Ecto neural progenitor cell (in vitro differentiated cells): ENCODE measurements at places on chromosomes 6 and 20.

DNA sequence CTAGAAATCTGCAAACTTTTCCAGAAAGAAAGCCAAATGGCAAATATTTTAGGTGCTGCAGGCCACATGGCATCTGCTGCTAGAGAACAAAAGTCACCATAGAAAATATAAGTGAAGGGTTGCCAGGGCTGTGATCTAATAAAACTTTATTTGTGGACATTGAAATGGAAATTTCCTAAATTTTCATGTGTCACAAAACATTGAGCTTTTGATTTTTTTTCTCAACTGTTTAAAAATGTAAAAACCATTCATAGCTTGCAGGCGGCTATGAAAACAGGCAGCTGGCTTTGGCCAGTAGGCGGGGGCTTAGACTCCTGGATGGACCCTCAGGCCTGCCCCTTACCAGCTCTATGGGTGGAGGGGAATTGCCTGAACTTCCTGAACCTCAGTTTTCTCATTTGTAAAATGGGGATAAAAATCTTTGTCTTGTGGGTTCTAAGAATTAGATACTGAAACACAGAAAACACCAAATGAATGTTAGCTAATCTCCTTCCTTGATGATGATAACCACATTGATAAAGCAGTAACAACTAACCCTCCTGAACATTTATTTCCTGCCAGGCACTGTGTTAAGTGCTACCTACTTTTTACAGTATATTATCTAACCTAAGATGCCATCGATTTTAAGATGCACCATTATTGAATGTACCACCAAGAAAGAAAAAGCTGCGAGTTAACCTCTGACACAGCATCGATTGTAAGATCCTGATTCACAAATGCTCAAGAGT, 85.5 kb downstream of the SLC22A23 start:
- no peak for DNase-seq

DNA sequence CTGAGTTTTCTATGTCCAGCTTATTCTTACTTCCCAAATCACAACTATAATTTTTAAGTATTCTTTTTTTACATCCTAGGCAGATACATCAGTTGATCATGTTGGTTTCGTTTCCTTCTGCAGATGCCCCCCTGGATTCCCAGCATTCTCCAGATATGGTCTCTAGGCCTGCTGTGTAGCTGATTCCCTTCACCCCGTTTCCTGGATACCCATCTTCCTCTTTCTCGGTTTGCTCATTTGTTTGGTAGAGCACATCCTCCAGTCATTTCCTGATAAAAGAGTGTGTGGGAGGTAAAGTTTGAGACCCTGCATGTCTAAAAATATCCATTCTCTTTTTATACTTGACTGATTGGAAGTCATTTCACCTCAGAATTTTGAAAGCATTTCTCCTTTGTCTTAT, 66.4 kb downstream of the ANKS1A start:
- DNase-seq, result no peak

DNA sequence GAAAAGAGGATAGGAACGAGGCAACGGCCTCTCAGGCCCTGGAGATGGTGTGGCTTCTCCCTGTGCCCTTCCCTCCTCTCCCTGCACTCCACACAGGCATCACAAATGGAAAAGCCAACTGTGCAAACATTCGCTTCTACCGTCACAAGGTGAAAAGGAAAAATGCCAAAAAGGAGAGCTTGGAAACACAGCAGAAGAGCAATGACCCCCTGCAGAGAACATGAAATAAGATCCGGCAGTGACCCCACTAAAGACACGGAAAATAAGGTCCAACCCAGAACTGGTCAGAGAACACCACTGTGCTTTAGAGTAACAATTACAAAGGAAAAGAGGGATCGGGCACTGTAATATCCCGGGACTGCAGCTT, 63.0 kb downstream of the SLC22A23 start:
- no peak for DNase-seq

DNA sequence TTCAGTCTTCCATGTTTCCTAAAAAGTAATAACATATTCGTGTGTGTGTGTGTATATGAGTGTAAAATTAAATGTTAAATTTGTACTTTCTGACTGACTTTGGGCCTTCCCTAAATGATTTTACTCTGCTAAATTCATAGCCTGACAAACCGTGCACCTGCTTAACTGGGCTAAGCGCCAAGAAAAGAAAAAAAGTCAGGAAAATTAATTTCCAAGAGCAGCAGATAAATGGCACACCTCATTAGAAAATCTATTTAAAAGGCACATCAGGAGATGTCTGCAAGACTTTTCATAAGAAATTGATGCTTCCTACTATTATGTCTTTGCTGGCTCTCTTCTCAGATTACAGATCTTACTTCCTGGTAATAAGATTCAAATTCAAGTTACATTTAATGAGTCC, 72.4 kb downstream of the TRDN start:
- DNase-seq, result no peak

DNA sequence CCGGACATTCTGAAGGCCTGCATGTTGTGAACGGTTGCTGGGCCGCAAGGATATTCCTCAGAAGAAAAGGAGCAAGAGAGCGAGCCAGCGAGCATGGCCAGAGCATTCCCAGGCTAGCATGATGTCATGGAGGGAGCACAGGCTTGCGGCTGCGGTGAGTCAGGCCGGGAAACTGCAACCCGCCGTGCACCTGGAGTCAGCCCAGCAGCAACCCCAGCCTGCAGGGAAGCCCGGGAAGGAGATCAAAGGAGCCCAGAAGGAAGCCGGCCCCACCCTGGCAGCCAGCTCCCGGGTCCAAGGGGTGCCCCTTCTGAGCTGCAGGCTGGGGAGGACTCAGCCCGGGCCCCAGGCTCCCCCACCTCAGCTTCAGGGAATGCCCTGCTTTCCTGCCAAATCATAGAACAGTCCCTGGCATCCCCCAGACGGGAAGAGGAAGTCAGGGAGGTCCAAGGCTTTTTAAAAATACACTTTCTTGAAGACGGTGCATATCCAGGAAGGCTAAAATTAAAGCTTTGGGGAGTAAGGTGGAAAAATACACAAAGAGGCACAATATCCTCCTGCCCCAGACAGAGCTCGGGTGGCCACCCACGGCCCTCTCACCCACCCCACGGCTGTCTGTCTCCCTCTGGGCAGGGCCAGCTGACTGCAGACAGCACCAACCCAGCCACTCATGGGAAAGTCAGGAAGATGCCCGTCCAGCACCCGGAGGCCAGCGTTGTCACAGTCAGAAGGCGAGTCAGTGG, 53.7 kb downstream of the BMP7 start:
- no peak for DNase-seq

DNA sequence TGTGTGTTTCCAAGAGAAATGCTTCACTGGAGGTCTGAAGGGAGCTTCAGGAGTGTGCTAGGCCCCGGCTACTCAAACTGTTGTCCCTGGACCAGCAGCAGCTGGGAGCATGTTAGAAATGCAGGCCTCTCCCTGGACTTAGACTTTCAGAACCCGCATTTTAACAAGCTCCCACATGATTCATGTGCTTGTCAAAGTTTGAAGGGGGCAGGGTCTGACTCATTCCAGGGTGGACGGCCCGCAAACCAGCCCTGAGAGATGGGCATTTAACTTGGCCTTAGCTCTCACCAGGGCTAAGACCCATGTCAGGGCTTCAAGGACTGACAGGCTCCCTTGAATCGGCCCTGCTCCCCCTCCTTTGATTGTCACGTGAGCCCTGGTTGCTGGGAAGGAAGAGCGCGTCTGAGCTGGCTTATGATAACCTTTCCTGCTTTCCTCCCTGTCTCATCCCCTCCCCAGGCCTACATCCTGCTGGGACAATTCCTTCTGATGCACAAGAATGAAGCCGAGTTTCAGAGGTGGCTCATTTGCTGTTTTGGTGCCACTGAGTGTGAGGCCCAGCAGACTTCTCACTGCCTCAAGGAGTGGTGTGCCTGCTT, 35.5 kb downstream of the BANF2 start:
- DNase-seq, result no peak

- DNase-seq, result no peak
These were observed 150.8 kb downstream of the OR2B2 start for GRCh38 chr6:27761391-27761790.

GRCh38 chr20:44390280-44390679, 34.8 kb downstream of the HNF4A start:
- peak; percentile 68 for DNase-seq

DNA sequence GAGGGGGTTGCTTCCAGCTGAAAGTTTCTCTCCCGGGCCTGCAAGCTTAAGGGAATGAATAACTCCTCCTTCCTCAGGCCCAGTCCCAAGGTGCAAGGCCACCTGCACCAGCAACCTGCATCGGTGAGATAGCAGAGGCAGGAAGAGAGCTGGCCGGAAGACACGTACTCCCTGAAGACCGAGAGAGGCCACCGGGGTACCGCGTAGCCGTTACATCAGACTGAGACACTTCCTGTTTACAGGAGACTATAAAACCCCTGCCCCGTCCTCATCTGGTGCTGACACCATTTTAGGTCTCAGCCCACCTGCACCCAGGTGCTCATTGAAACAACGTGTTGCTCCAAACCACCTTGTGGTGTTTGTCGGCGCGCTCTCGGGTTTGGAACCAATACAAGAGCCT, 60.5 kb upstream of the PRND start:
- DNase-seq, result no peak

DNA sequence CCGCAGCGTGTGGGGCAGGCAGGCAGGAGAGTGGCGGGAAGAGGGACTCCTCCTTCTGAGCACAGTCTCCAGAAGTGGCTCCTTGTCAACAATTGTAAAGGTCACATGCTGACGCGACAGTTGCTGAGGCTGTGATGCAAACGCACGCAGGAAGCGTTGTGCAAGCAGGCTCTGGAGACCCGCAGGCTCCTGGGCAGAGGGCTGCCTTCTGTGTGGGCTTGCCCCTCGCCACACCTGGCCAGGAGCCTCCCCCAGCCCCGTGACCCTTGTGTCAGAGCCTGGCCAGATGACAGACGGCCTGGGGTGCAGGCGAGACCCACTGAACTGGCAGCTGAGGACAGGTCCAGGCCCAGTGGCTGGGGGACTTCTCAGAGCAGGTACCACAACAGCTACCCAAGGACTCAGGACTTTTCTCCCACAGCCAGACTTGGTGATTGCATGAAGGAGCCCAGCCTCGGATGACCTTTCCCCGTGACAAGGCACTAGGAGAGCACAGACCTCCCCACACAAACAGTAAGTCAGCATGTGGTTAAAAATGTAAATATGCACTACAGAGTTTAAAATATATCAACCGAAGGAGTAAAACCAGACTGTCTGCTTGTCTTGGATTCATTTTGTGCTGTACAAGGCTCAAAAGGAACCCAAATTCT, 222.1 kb upstream of the RREB1 start:
- no peak for DNase-seq

DNA sequence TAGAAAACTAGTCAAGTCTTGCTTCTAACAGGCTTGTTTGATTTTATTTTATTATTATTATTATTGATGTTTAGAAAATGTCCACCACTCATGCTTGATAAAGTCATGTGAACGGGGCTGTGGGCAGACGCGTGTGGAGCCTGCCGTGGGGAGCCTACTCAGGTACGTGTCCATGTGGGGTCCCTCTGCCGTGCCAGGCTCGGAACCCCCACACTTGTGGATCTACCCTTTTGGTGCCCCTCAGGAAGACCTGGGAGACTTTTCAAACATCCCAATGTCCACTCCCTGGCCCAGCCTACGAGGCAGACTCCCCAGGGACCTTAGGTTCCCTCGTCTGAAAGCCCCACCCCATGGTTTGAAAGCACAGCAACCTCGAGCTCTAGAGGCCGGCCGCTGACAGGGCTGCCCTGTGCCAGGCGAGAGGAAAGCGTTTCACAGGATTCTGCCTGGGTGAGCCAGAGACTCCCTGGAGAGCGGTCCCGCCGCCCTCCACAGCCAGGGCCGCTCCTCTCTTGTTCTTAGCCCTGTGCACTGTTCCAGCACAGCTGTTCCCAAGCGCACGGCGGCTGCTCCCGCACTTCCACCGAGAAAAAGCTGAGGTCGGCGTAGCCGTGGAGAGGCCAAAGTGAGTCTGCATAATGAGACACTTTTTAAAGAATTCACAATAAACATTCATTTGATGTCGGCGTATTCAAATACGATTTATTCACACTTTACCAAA, 249.7 kb downstream of the TTLL2 start:
- DNase-seq, result no peak

DNA sequence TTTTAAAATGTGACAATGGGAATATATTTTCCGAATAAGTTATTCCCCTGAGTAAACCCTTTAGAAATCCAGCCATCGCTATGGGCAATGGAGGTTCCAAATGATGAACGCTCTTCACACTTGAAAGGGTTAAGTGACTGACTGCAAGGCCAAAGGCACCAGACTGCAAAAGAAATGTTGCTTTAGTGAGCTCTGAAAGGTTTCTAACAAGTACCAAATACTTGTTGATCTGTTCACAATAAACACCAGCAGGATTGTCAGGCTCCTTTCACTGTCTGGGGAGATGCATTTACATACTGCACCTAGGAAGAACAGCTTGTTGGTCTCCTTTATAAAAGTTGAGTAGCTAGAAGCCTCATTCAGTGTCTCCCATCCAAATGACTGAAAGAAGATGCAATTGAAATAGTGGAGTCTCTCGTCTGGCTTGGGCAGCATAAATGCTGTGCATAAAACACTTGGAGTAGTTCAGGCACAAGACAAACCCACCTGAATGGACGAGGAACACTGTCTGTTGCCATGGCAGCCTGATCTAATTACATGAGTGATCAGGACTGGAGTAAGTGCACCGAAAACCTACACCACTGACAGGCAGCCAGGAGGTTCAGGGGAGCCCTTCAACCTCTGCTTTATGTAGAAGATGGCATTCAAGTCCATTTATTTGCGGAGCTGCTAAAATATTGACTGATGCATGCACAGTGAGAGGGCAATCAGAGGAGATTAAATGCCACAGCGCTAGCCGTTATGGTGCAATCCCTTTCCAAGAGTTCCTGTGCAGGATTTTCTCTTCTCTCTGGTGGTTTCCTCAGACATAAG, 2.9 kb downstream of the ATXN1 start:
- peak; percentile 58 for DNase-seq

DNA sequence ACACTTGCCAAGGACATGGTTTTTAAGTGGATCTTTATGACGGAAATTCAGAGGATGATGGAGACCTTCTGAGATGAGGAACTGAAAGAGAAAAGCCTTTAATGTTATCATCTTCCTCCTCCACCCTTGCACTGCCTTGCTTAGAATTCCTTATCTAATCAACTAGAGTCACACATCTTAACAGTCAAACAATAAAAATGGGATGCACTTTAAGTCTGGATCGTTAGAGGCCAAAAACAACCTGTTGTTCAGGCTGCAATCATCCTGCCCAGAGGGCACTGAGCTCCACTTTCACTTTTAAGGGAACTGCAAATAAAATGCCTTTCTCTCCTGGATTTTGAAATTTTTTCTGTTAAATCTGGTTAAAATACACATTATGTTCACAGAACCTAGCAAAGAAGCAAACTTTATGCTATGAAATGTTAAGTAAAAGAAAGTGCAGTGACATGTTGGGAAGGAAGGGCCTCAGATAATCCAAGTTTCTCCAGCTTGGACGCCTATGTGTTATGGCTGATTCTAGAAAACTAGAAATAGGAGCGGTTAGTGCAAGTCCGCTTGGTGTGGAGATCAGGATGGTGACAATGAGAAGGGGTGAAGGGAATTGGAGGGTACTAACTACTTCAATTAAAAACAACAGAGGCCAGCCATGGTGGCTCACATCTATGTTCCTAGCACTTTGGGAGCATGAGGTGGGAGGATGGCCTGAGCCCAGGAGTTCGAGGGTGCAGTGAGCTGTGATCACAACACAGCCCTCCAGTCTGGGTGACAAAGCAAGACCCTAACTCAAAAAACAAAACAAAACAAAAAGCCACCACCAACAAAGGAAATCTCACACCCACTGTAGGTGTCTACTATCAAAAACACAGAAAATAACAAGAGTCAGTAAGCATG, 66.4 kb upstream of the KIF13A start:
- DNase-seq, result no peak

- no peak for DNase-seq
These were observed 154.4 kb upstream of the SUPT3H start for GRCh38 chr6:45531999-45532595.

GRCh38 chr20:44730441-44730840, 15.2 kb upstream of the KCNK15 start:
- DNase-seq, result no peak

GRCh38 chr6:68046756-68047155, 588.3 kb upstream of the ADGRB3 start:
- DNase-seq, result no peak
